Naive thymus-derived CD8-positive, alpha-beta T cell (primary cell): ENCODE measurements at places on chromosomes 2 and 18.
A peak's percentile ranks its signal among the peaks of the same experiment; 100 is the strongest.

DNA sequence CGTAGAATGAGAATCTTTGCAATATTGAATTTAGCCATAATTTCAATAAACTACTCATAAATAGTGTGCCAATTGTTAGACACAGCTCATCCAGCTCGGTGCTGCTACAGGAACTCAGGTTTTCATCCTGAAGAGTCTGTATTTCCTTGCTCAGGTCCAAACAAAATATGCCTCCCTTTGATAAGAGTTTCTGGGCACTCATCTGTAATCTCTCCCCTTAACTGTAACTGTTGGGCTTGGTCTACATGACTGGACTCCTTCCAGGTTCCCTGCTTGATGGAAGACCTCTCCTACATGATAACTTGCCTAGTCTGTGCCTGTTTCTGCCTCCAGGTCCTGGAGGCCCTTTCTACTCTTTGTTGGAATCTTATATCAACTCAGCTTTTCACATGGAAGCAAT, 57.9 kb downstream of the GCA start:
- H3K36me3 ChIP-seq = no peaks in the 10 kb centered on the region
- H3K4me1 ChIP-seq = no peaks in the 10 kb centered on the region
- DNase-seq = no peak
- H3K27me3 ChIP-seq = no peaks in the 10 kb centered on the region
- no peak overlapping the region for H3K4me3 ChIP-seq

DNA sequence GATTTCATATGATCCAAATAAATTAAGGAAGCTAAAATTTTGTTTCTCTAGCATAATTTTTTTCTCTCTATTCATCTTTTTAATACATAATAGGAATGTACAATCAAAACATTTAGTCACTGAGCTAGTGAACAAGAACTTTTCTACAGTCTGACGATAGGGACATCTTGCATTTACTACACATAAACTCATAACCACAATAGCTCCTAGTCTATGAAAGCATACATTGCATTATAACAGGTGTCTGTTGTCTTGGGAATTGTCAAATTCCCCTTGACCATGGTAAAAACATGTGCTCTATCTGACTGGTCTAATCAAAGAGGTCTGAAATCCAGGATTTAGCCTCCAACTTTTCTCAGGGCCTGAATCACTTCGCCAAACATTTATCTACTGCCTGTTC, 144.8 kb downstream of the FAM124B start:
- H3K27me3 ChIP-seq = peaks cover 12% of the 10 kb centered on the region
- H3K27ac ChIP-seq = no peak overlapping the region

GRCh38 chr2:96113367-96113677, 3.0 kb downstream of the ADRA2B start:
- H3K27ac ChIP-seq = no peak overlapping the region
- DNase-seq = no peak
- no peaks in the 10 kb centered on the region for H3K36me3 ChIP-seq
- H3K27me3 ChIP-seq = peaks cover 4% of the 10 kb centered on the region
- H3K4me3 ChIP-seq = no peak overlapping the region

GRCh38 chr18:28124131-28125029, 52.5 kb downstream of the CDH2 start:
- no peak for DNase-seq
- no peak overlapping the region for H3K4me3 ChIP-seq
- H3K4me1 ChIP-seq = no peaks in the 10 kb centered on the region
- H3K27me3 ChIP-seq = no peaks in the 10 kb centered on the region

GRCh38 chr2:19225126-19225525, 133.3 kb downstream of the OSR1 start:
- H3K4me3 ChIP-seq = no peak overlapping the region
- DNase-seq = no peak
- no peaks in the 10 kb centered on the region for H3K27me3 ChIP-seq
- no peaks in the 10 kb centered on the region for H3K4me1 ChIP-seq

DNA sequence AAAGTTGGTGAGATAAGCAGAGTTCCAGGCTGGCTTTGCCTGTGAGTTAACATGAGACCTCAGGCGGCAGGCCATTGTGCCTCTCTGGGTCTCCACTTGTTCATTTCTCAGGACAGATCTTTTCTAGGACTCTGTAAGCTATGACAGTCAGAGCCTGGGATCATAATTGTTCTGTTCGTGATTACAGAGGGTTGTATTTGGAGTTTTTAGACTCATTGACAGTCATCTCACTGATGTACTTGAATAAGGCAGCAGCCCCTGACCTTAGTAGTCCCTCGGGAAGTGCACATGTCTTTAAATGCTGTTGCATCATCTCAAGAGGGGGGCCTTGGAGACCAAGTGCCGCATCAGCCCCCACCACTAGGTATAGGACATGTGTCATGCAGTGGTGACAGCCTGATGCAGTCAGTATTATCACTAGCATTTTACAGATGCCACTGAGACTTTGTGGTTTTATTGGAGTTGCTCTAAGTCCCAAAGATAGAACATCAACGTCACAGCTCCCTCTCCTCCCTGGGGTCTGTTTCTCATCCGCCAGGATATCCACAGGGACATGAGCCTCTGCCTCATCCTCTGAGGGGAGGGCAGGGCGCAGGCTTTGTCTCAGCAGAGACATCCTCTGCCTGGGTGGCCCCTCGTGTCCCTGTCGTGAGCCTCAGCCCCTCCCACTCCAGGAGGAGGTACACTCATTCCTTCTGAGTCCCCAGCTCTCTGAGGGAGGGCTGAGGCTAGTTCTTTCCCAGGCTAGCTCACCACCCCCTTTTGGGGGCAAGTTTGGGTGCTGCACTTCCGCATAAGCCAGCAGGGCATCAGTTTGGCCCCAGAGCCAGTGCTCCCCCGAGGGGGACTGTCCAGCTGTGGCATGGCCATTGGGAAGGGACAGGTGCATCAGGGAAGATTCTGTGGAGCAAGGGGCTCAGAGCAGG, 14.1 kb downstream of the GLI2 start:
- no peak for DNase-seq
- H3K4me1 ChIP-seq = no peaks in the 10 kb centered on the region
- no peak overlapping the region for H3K27ac ChIP-seq
- H3K4me3 ChIP-seq = no peak overlapping the region
- H3K27me3 ChIP-seq = peaks cover 4% of the 10 kb centered on the region

GRCh38 chr2:16900405-16901025, 234.9 kb upstream of the CYRIA start:
- no peaks in the 10 kb centered on the region for H3K36me3 ChIP-seq
- DNase-seq = no peak
- H3K27ac ChIP-seq = no peak overlapping the region
- no peaks in the 10 kb centered on the region for H3K4me1 ChIP-seq
- peaks cover 2% of the 10 kb centered on the region for H3K27me3 ChIP-seq

DNA sequence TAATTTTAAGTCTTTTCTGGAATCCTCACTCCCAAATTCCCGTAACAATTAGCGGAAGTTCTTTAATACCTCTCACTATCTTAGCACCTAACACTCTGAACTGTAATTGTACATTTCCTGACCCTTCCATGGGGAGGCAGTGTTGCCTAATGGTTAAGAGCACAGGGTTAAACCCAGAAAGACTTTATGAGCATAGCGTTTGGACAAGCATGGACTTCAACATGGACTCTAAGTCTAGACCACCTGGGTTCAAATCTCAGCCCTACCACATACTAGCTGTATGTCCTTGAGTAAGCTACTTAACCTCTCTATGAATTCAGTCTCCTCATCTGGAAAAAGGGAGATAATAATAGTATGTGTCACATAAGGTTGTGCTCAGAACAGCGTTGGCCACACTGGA, 13.0 kb downstream of the ANTXR1 start:
- no peaks in the 10 kb centered on the region for H3K4me1 ChIP-seq
- DNase-seq = no peak
- peaks cover 3% of the 10 kb centered on the region for H3K27me3 ChIP-seq
- no peak overlapping the region for H3K27ac ChIP-seq
- peaks cover 13% of the 10 kb centered on the region for H3K36me3 ChIP-seq

DNA sequence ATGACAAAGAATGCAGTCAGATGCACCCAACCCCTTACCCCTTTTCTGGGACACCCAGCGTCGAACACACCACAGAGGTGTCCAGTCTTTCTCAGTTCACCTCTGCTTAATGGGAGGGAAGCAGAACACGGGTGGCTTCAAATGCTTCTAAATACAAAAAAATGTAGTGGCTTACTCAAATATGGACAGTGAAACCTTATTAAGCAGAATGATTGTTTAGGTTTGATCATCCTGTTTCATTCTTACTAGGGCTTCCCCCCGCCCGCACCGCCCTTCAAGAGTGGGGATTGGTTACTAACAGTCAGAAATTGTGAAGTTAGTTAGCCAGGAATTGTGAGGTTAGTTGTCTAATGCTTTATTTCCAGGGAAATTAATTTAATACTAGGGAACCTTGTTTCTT, 21.6 kb downstream of the ATG16L1 start:
- H3K4me3 ChIP-seq = no peak overlapping the region
- no peak for DNase-seq
- H3K27ac ChIP-seq = peak overlapping the region; percentile 96
- peaks cover 26% of the 10 kb centered on the region for H3K4me1 ChIP-seq

GRCh38 chr2:144459937-144460336, 60.0 kb downstream of the ZEB2 start:
- H3K27ac ChIP-seq = no peak overlapping the region
- DNase-seq = no peak
- peaks cover 2% of the 10 kb centered on the region for H3K27me3 ChIP-seq
- H3K4me3 ChIP-seq = no peak overlapping the region

GRCh38 chr2:11325961-11326676, 18.3 kb downstream of the ROCK2 start:
- H3K27ac ChIP-seq = no peak overlapping the region
- no peak overlapping the region for H3K4me3 ChIP-seq
- no peaks in the 10 kb centered on the region for H3K36me3 ChIP-seq
- H3K4me1 ChIP-seq = peaks cover 17% of the 10 kb centered on the region
- no peaks in the 10 kb centered on the region for H3K27me3 ChIP-seq

- H3K4me1 ChIP-seq = peaks cover 20% of the 10 kb centered on the region
- H3K27ac ChIP-seq = no peak overlapping the region
- DNase-seq = no peak
- no peaks in the 10 kb centered on the region for H3K36me3 ChIP-seq
- no peak overlapping the region for H3K4me3 ChIP-seq
- H3K27me3 ChIP-seq = no peaks in the 10 kb centered on the region
These were observed 277.0 kb upstream of the HNRNPA3 start for GRCh38 chr2:176935543-176936102.

GRCh38 chr2:85990084-85990483, 101.3 kb upstream of the ST3GAL5 start:
- no peak overlapping the region for H3K27ac ChIP-seq
- H3K4me1 ChIP-seq = peaks cover 14% of the 10 kb centered on the region
- H3K27me3 ChIP-seq = no peaks in the 10 kb centered on the region
- H3K4me3 ChIP-seq = no peak overlapping the region
- no peaks in the 10 kb centered on the region for H3K36me3 ChIP-seq
- no peak for DNase-seq

GRCh38 chr18:28736223-28736622, 559.3 kb upstream of the CDH2 start:
- no peaks in the 10 kb centered on the region for H3K27me3 ChIP-seq
- H3K27ac ChIP-seq = no peak overlapping the region
- no peak overlapping the region for H3K4me3 ChIP-seq
- no peaks in the 10 kb centered on the region for H3K36me3 ChIP-seq

DNA sequence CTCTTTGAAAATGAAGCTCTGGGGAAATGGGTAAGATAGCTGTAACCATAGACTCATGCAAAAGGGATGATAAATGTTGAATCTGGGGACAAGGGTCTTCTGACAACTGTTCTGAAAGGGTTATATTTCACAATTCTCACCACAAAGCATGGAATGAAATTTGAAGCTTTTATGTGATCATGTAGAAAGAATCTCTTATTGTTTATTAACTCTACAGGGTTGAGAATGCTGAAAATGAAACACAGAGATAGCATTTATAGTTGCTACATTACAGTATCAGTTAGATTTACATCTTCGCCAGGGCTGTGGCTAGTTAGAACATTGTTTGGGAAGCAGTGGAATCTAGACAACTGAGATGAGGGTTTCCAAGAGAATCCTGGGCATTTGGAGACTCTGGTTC, 97.4 kb upstream of the LHCGR start:
- H3K27ac ChIP-seq = no peak overlapping the region
- no peaks in the 10 kb centered on the region for H3K36me3 ChIP-seq
- peaks cover 16% of the 10 kb centered on the region for H3K27me3 ChIP-seq
- no peaks in the 10 kb centered on the region for H3K4me1 ChIP-seq

DNA sequence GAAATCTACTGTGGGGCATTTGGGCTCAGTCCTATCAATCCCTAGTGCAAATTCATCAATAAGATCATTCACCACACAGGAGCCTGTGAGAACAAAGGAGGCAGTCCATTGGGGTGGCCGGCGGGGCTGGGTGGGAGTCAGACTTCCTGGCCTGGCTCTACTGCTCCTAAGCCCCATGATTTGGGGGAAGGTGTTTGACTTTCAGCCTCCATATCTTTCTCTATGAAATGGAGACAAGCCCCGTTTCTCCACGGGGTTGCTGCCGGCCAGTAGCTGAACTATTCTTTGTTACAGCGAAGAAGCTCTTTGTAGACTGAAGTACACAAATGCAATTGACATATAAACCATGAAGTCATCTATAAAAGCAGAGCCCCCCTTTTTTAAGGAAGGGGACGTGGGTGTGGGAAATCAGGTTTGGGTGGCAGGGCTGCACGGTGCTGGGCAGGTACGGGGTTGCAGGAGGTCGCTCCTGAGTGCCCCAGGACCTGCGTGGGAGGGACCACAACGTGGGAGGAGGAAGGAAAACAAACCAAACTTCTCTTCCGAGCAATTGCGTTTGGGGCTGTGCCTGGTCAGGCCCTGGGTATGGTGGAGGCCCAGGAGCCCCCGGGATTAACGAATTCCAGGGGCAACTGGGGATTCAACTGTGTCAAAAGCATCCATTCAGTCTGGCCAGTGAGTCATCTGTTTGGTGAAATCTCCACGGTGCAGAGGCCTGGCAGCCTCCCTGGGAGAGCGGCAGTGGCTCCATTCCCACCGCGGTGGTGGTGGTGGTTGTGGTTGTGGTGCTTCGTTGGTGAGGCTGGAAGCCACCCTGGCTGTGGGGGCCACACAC, 18.2 kb downstream of the FBLN7 start:
- peak; percentile 23 for DNase-seq
- no peaks in the 10 kb centered on the region for H3K36me3 ChIP-seq
- peaks cover 28% of the 10 kb centered on the region for H3K4me1 ChIP-seq
- H3K27ac ChIP-seq = peak overlapping the region; percentile 85
- peak overlapping the region; percentile 82 for H3K4me3 ChIP-seq
